ENCODE measurements at places on chromosomes 6 and 20. TPM values are rescaled to one million over a fixed set of nuclear protein-coding genes. Genes with fewer than 3 reads are reported as not detected.

Gene ISM1
- not detected for total RNA-seq

Gene TTK
- 35.9 TPM for total RNA-seq

Gene OVOL2
- total RNA-seq: 0.25 TPM

Gene CCN2
- not detected for total RNA-seq

Gene F13A1
- not detected for total RNA-seq

Gene TSBP1
- not detected for total RNA-seq

Gene SLC24A3
- total RNA-seq: not detected

Gene RAET1G
- total RNA-seq: not detected

Gene RNF144B
- total RNA-seq: 1.3 TPM

Gene WASF1
- 0.76 TPM for total RNA-seq

Gene ARG1
- total RNA-seq: not detected

Gene HDDC2
- total RNA-seq: 47.3 TPM
